ENCODE measurements at places on chromosomes 12 and 14. TPM values are rescaled to one million over a fixed set of nuclear protein-coding genes. Genes with fewer than 3 reads are reported as not detected.

The CLEC4C gene
- not detected for polyA plus RNA-seq

The DBX2 gene
- not detected for polyA plus RNA-seq

The ACOT6 gene
- polyA plus RNA-seq, result 0.19 TPM

- no peak for DNase-seq
These were observed 164.1 kb downstream of the SPTSSA start for GRCh38 chr14:34297786-34298520.

DNA sequence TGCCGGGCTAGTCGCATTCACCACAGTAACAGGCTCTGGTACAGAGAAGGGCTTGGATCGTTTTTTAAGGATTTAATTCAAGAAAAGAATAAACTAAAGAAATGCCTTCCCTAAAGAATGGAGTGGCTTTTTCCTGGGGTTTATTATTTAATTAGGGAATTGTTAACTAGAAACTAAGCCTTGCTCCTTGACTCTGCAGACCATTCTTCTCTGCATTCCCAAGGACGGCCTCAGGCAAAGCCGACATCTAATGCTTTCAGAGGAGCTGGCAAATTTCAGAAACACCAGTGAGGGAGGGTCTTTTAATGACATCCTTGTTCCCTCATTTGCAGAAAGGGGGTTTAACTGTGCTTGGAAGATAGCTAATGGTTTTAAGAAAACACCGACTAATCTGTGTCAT is 174.0 kb downstream of the EGLN3 start:
- no peak for DNase-seq

DNA sequence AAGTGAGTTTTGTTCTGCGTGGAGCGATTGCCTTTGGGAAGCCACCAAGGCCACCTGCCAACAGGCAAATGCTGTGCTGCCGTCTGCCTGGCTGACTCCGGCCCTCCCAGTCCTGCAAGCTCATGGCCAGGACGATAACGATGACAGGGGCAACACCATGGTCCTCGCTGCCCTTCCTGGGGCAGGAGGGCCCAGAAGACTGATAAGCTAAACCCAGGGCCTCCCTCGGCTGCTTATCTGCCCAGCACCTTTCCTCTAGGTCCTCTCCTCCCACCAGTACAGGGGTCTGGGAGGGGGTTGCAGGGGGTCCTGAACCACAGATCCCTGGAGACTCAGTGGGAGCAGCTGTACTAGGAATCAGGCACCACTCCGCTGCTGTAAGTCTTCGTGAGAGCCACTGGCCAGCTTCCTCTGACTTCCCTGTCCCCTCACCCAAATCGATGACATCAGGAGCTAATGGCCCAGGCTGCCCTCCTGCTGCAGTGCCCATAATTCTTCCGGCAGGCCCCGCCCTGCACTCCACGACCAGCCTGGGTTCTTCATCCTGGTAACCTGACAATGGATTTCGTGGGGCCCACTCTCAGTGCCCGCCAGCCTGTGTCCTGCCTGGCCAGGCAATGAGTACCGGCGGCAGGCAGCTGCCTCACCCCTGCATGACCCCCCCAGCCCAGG is 5.1 kb downstream of the ANKRD9 start:
- DNase-seq, result no peak

GRCh38 chr14:34810028-34810427 is 65.1 kb downstream of the BAZ1A start:
- no peak for DNase-seq

DNA sequence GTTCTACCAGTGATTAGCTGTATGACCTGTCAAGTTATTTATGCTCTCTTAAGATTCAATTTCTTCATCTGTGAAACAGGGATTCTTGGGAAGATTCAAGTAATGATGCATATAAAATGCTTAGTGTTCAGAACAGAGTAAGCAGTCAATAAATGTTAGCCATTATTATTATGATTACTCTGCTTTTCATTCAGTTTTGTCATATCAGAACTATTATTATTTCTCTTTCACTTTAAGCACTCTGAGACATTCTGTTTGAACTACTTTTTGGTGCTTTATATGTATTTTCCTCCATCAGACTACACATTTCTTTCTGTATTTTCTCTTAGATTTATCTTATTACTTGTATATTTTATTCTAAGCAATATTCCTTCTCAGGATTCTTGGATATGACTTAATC is 81.2 kb downstream of the CFAP54 start:
- DNase-seq, result no peak

DNA sequence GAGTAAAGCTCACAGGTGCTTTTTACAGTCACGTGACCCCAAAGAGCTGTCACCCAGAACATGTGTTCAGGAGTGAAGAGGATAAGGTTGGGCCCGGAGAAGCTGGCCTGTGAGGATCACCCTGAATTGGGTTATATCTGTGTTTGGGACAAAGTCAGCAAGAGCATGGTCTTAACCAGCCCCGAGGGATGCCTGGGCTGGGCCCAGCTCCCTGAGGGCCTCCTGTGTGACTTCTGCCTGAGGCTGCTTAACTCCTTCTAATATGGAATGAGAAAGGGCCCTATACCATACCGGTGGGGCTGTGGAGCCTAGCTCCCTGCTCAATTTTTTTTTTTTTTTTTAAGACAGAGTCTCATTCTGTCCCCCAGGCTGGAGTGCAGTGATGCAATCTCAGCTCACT is 2.5 kb downstream of the CDCA4 start:
- no peak for DNase-seq

- DNase-seq, result no peak
These were observed 96.0 kb downstream of the ZFP36L1 start for GRCh38 chr14:68696721-68697495.
